ENCODE measurements at places on chromosomes 4 and X. TPM values are rescaled to one million over a fixed set of nuclear protein-coding genes. Genes with fewer than 3 reads are reported as not detected.

DNA sequence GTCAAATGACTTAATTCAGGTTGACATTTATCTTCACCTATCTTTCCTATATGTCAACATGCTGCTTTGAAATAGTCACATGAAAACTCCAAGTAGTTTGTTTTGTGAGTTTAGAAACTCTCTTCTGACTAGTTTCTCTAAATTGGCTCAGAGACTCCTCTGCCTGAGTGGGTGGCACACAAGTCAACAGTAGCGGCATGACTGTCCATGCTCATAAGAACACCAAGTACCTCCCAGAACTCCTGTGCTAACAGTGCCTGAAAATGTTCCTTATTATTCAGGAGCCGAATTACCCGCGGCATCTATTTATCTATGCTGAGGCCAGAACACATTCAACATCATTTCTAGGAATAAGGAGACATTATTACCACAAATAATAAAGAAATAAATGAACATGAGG, 116.3 kb downstream of the SORBS2 start:
- DNase-seq, result no peak

GRCh38 chrX:147978931-147979330, 2.2 kb upstream of the FMR1NB start:
- no peak for DNase-seq

- no peak for DNase-seq
Observed at GRCh38 chr4:72641611-72642010, 72.6 kb upstream of the ADAMTS3 start.

The PSAPL1 gene
- total RNA-seq, result 0.09 TPM

The TXK gene
- total RNA-seq, result 3.9 TPM

The MXD4 gene
- 84.7 TPM for total RNA-seq

The UNC5C gene
- 4.5 TPM for total RNA-seq

DNA sequence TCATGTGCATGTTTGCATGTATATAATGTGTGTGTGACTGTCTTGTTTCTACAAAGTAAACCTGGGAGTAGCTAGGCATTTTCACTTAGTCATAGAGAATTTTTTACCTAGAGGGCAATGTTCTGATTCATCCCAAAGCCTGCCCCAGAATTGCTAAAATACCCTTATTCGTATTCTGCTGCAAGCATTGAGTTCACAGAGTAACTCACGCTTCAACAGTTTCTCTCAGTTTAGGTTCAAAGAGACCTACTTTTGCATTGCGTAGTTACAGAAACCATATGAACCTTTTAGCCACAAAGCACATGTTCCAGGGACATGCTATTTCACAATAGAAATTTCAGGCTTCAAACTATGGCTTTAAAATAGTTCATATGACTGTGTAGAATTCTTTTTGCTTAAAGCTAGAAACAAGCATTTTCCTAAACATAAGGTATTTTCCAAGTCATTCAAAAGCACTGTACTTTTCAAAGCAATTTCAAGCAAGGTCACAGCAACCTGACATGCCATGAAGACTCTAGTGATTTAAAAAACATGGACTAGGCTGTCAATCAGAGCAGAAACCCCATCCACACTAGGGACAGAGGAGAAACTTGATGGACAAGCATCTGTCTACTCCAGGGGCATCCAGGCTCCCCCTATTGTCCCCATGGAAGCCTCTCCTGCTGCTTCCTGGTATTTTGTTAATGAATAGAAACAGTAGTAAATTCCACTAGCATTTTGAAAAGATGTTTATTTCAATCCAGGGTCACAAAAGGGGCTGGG, 81.5 kb upstream of the MAPK10 start:
- DNase-seq, result no peak

DNA sequence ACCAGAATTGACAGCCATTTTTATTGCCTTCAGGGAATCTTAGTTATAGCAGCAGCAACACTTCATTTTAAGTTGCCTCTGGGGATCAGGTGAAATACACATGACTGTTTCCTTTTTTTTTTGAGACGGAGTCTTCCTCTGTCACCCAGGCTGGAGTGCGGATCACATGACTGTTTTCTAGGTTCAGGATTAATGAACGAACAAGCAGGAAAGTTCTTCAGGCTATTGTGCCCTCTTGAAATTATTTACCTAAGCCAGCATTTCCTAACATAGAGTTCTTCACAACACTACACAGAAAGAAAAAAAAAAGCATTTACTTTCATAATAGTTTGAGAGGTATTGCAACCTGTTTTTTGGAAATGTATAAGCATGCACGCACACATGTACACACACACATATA, 2032.8 kb downstream of the PCDH7 start:
- DNase-seq, result no peak

GRCh38 chr4:81166458-81167160, 48.4 kb downstream of the PRKG2 start:
- no peak for DNase-seq

DNA sequence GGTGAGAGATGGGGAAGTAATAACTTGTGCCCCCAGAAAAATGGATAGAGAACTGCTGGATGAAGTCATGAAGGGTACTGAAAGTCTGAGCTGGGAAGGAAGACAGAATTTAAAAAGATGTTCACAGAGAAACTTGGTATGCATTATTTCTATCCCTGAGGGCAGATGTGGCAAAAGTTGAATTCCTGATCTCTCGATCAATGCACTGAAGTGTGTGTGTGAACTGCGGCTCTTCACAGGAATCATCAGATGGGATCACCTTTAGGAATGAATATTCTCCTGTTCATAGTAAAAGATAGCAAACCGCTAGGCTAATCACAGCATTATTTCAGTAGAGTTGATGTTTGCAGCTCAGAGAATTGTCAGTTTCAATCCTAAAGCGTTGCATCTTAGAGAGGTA, 86.4 kb downstream of the ELOVL6 start:
- DNase-seq, result no peak

- DNase-seq, result no peak
Observed at GRCh38 chr4:185775792-185776555, 36.0 kb downstream of the SORBS2 start.

All from sciatic nerve (tissue), 2 donors.